ENCODE measurements at places on chromosomes 3 and 15.

DNA sequence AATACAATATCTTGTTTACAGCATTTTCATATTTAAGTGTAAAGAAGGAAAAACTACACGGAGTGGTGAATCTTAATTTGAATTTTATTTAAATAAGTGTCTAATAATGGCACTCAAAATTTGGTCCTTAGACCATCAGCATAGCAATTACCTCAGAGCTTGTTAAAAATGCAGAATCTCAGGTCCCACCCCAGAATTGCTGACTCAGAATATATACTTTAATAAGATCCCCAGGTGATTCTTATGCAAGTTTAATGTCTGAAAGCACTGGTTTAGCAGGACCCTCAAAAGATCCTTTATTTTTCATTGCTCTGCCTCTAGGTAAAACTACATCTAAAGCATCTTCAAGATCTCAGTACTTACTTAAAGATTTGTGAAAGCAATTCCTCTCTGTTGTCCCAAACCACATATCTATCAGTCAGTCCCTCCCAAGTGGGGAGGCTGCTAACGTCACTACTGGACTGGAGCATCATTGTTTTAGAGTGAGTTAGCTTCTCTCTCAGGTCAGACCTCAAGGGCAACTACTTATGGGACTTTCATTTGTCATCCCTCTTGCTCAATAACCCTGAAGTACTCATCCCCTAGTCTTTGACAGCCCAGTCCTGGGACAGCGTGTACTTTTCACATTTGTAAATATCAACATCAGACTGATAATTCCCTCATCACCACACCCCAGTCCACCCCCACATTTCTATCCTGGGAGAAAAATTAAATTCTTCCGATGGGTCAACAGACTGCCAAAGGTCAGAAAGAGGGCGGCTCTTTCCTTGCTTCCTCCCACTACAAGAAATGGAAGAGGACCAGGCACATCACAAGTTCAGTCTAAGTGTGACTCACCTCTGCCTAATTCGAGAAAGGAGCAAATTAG, 76.7 kb downstream of the CBLB start:
- no peaks in the 10 kb centered on the region for H3K36me3 ChIP-seq
- H3K4me3 ChIP-seq, result no peak overlapping the region
- H3K4me1 ChIP-seq, result peaks cover 14% of the 10 kb centered on the region
- peak; percentile 29 for DNase-seq

DNA sequence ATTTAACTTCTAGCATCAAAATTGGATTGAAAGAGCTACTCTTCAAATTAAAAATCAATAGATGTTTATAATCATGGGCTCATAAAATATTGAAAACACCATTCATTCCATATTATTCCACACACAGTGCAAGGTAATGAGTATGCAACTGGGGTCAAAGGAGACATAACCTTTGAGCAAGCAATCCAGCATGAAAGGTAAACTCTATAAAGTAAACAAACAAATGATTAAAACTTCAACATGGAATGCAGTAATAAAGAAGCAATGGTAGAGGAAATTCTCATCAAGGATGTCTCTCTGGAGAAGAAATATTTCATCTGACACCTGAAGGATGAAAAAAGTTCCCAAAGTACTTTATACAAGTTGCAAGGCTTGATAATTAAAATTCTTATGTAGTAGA, 25.8 kb downstream of the MECOM start:
- H3K4me3 ChIP-seq, result no peak overlapping the region
- H3K27ac ChIP-seq, result no peak overlapping the region
- no peak for DNase-seq
- no peaks in the 10 kb centered on the region for H3K27me3 ChIP-seq
- H3K36me3 ChIP-seq, result no peaks in the 10 kb centered on the region

- H3K4me1 ChIP-seq, result no peaks in the 10 kb centered on the region
- no peak overlapping the region for H3K4me3 ChIP-seq
- no peak overlapping the region for H3K27ac ChIP-seq
- DNase-seq, result no peak
- H3K36me3 ChIP-seq, result no peaks in the 10 kb centered on the region
Measured at GRCh38 chr3:153079386-153079785, 82.6 kb upstream of the RAP2B start.

GRCh38 chr3:49032646-49033304, 3.6 kb upstream of the IMPDH2 start:
- H3K27me3 ChIP-seq, result no peaks in the 10 kb centered on the region
- peaks cover 22% of the 10 kb centered on the region for H3K36me3 ChIP-seq
- H3K4me1 ChIP-seq, result peaks cover 12% of the 10 kb centered on the region
- no peak overlapping the region for H3K27ac ChIP-seq
- DNase-seq, result no peak

DNA sequence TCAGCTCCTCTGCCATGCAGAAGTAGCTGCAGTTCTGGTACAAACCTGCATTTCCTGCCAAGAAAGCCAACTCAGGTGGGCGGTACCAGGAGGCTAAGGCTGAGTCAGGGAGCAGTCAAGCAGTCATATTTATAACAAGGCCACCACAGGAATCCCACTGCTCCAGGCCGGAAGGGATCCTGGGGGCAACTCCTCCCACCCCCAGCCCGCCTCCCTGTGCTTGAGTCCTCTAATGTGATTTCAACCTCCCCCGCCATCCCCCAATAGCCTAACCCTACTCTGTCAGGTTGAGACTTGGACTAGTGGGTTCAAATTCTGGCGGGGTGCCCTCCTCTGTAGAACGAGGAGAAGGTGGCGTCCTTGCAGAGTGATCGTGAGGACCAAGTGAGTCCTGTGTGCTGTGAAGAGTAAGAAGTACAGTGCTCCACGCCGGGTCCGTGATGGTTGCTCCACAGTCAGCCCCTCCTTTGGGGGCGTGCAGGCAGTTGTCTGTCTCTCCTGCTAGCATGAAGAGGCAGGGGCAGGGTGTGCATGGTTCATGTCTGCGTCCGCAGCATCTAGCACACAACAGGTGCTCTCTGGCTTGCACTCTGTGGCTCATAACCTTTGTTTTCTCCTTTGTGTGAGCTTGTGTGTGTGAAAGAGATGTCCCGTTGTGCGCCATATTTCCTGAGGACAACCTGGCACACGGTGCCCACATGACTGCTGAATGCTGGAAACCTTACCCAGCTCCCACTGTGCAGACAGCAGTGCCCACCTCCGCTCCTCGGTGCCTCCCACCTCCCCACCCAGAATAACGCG, 78.3 kb downstream of the SMAD6 start:
- peaks cover 28% of the 10 kb centered on the region for H3K4me1 ChIP-seq
- peaks cover 49% of the 10 kb centered on the region for H3K36me3 ChIP-seq
- no peaks in the 10 kb centered on the region for H3K27me3 ChIP-seq
- peak overlapping the region; percentile 39 for H3K27ac ChIP-seq
- DNase-seq, result no peak

DNA sequence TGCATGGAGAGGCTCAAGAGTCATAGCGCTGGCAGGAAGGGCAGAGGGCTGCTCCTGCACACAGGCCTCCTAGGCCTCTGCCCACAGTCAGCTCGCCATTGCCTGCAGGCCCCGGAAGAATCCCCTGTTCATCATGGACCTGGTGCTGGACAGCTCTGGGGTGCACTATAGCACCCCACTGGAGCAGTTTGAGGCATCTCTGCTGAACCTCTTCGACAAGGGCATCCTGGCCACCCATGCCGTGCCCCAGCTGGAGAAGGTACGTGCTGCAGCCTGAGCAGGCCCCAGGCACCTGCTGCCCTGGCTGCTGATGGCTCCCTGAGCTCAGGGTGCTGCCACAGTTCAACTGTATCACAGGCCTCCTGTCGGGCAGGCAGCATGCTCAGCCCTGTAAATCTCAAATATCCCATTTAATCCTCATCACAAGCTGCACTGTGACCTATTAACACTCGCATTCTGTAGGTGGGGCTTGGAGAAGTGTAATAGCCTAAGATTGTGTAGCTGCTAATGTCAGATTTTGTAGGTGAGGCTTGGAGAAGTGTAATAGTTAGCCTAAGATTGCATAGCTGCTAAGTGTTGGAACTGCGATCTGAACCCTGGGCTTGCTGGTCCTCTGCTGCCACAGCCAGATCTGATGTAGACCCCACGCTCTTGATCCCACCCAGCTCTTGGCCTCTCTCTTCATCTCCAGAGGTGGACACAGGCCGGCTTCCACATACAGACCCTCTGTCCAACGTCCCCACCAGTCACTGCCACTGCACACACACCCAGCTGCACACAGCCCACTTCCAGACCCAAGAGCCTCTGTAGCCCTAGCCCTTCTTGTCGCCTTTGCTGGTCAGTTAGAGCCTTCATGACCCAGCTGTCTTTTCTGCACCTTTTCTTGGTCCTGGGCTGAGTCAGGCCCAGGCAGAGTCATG, 31.9 kb downstream of the DNAH1 start:
- no peak overlapping the region for H3K4me3 ChIP-seq
- no peaks in the 10 kb centered on the region for H3K27me3 ChIP-seq
- peaks cover 22% of the 10 kb centered on the region for H3K36me3 ChIP-seq
- DNase-seq, result no peak
- no peak overlapping the region for H3K27ac ChIP-seq

Data from upper lobe of left lung (tissue), 6 donors.